ENCODE measurements at places on chromosomes 13 and 19.
A peak's percentile ranks its signal among the peaks of the same experiment; 100 is the strongest.

DNA sequence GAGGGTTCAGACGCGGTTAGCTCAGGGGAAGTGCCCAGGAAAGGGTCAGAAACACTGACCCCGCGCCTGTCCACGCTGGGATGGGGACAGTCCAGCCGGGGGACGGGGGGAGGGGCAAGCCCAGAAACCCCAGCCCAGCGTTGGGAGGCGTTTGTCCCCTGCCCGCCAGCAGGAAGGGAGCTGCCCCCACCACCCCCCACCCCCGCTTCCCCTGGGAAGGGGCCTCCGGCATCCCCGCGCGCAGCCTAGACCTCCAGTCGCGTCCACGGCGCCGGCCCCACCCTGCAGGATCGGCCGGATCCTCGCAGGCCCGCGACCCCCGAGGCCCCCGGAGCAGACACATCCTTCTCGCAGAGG is 277 bp downstream of the GIPC1 start:
- no peak for DNase-seq

DNA sequence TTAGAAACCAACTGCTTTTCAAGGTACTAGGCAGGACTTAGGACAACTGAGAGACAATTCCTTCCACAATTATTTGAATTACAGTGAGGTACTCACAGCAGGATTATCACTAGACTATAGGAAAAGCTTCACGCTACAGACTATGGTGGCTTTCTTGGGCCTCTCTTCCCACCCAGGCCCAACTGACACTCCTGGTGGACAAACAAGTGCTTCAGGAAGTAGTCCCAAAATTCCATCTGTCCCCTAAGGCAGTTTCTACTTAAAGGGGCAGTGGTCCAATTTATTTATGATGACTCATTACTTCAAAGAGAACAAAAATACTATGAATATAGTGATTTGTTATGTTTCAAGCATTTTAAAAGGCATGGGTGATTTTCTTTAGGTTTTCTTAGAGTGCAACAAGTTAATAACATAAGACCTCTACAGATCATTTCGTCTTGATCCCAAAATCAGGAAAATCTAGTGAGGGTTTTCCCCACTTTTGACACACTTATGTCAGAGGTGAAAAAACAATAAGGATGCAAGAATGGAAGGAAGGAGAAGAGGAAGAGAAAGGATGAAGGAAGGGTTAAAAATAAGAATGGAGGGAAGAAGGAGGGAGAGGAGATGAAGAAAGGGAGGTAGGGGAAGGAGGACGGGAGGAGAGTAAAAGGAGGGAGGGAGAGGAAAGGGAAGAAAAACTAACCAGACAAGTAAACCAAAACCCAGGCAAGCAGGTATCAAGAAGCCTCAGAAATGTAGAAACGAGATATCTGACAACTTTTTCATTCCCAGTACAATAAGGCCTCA is 100.7 kb downstream of the SERP2 start:
- DNase-seq: peak; percentile 21

- DNase-seq: no peak
Observed at GRCh38 chr13:66482836-66483235, 747.3 kb downstream of the PCDH9 start.

GRCh38 chr13:48265217-48265815 is 32.3 kb downstream of the ITM2B start:
- DNase-seq: no peak

- no peak for DNase-seq
Observed at GRCh38 chr13:71240911-71241310, 626.1 kb downstream of the DACH1 start.

- no peak for DNase-seq
Observed at GRCh38 chr19:35879068-35879467, 10.7 kb downstream of the APLP1 start.

- no peak for DNase-seq
Observed at GRCh38 chr19:54023191-54023590, 31.8 kb downstream of the CACNG6 start.

GRCh38 chr13:70623239-70623638 is 515.0 kb upstream of the KLHL1 start:
- peak; percentile 20 for DNase-seq

DNA sequence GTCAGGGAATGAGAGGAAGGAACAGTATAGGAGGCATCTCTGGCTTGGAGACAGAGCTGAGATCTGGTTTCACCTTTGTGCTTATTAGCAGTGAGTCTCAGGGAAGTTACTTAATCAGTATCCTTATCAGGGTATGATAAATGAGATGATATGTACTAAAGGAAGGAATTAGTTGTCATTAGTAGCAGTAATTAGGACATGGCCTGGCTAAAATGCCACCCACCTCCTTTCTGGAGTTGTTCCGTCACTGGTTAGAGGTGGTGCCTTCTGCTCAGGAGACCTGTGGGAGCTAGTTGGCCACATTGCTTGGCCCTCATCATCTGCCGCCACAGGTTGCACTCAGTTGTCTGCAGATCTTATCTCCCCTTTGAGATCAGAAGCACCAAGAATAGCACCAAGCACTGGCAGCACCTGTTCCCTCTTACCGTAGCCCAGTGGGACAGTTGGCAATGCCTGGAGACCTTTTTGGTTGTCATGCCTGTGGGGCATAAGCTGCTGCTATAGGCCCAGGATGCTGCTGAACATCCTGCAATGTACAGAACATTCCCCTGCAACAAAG is 4.7 kb downstream of the GPATCH1 start:
- no peak for DNase-seq

GRCh38 chr13:37348916-37349643 is 243.6 kb upstream of the CSNK1A1L start:
- DNase-seq: no peak

DNA sequence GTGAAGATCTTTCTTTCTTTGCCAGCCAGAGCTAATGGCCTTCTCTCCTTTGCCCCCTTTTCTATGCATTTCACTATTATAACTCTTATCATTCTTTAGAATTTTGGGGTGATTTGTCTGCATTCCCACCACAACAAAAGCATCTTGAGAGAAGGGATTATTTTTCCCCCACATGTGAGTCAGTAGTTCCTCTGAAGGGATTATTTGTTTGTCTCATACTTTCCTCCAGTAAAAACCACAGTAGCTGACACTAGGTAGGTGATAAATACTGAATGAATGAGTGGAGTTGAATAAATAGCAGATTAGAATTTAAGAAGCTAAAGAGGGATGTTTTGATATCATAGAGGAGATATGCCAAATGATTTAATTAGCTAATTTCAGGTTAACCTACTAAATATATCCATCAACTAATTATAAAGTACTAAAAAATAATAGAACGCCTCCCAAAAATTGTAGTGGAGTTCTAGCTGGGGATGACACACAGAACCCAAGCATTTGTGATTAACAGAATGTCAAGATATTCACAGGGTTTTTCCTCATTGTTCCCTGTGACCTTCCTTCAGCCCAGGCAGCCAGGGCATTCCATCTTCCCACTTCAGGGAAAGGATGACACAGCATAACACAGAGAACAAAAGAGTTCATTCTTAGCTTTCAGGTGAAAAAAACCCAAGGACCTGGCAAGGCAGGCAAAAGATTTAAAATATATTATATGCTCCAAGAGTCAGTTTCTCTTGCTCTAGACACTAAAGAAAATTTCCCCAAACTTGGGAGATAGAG is 3.5 kb upstream of the TBC1D4 start:
- peak; percentile 73 for DNase-seq

DNA sequence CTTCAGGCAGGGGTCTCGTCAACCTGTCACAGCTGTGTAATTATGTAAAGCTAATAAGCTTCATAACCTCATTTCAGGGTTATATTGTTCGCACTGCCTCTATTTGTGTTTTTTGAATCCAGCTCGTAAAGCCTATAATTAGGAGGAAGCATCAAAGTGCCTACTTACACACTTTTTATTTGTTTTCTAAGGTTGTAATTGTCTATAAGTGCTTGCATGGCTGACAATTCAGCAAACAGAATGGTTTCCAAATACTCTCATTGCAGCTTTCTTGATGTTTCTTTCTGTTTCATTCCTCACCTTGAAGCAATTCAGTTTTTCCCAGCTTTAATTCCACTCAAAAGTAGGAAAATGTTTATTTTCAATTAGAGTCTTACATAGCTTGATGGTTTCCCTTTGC is 336.3 kb downstream of the HS6ST3 start:
- DNase-seq: no peak
